ENCODE measurements at places on chromosomes 2 and 18.

- DNase-seq = no peak
Measured at GRCh38 chr2:113104054-113104611, 23.3 kb upstream of the IL1RN start.

- DNase-seq = no peak
Measured at GRCh38 chr18:59140302-59140885, 710 bp downstream of the SEC11C start.

- no peak for DNase-seq
Measured at GRCh38 chr2:240586919-240587800, 626 bp downstream of the CAPN10 start.

- DNase-seq = no peak
Measured at GRCh38 chr18:22493940-22494339, 76.2 kb upstream of the CTAGE1 start.

DNA sequence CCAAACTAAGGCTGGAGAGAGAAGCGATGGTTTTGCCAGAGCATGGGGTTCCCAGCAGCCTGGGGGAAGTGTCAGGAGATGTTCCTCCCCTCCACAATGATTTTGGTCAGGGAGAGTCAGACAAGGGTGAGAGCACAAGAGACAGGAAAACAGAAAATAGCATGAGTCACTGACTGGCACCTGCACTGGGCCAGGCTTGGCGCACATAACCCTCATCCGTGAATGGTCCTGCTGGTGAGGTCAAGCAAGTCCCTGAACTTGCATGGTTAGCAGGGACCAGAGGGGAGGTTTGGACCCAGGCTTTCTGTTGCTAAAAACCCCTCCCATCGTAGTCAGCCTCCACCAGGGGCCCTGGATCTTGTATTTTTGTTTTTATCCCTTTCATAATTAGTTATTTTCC lies 174.5 kb upstream of the MYT1L start:
- DNase-seq = no peak

GRCh38 chr2:74219846-74220486 lies 21.6 kb downstream of the MTHFD2 start:
- DNase-seq = no peak

- DNase-seq = no peak
Measured at GRCh38 chr2:164879901-164880535, 38.4 kb upstream of the COBLL1 start.

- no peak for DNase-seq
Measured at GRCh38 chr2:77169426-77169825, 352.8 kb downstream of the LRRTM4 start.

DNA sequence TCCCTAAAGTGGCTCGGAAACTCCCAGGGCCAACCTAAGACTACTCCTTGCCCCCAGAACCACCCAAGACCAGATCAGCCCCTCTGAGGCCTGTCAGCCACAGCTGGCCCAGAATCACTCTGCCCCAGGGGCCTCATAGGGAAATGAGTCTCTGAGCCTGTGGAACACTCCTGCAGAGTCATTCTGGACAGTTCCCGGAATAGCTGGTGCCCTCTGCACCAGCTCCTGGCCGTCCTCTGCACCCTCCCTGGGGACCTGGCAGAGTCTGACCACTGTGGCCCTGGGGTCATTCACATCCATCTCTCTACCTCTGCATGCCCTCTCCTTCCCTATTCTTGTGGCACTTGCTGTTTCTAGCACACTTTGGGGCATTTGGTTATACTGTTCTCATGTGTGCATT lies 14.6 kb upstream of the TMEM214 start:
- DNase-seq = no peak

- DNase-seq = no peak
Measured at GRCh38 chr2:18464913-18465312, 95.5 kb downstream of the RDH14 start.

GRCh38 chr2:160224507-160224906 lies 24.4 kb upstream of the ITGB6 start:
- DNase-seq = no peak

DNA sequence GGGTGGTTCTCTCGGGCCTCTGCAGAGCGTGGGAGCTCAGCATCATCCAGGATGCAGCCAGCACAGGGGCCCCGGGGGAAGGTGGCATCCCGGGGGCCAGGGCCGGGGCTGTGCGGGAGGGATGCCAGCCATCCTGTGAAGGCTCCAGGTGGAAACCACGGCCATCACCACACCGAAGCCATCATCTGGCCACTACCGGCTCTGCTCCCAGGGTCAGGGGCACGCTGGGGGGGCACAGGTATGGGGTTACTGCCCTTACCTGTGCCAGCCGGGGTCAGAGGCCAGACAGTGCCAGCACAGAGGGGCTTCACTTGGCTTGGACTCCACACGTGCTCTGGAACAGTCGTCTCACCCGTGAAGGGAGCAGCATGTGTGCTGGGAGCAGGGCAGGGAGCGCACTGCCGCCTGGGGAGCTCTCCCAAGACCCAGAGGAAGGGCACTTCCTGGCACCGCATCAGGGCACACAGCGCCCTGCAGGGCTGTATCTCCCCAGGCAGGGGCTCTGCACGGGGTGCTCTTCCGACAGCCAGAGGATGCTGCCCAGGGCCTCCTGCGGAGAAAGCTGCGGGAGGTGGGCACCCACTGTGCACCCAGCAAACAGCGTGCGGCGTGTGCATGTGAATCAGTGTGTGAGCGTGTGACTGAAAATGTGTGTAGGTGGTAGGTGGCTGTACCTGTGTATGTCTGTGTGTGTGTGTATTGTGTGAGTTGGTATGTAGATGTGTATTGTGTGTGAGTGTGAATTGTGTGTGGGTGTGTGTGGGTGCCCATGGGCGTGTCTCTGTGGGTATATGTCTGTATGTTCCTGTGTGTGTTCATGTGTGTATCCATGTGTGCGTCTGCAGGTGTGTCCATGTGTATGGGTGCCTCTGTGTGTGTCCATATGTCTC lies 75.0 kb downstream of the PTGR3 start:
- no peak for DNase-seq

DNA sequence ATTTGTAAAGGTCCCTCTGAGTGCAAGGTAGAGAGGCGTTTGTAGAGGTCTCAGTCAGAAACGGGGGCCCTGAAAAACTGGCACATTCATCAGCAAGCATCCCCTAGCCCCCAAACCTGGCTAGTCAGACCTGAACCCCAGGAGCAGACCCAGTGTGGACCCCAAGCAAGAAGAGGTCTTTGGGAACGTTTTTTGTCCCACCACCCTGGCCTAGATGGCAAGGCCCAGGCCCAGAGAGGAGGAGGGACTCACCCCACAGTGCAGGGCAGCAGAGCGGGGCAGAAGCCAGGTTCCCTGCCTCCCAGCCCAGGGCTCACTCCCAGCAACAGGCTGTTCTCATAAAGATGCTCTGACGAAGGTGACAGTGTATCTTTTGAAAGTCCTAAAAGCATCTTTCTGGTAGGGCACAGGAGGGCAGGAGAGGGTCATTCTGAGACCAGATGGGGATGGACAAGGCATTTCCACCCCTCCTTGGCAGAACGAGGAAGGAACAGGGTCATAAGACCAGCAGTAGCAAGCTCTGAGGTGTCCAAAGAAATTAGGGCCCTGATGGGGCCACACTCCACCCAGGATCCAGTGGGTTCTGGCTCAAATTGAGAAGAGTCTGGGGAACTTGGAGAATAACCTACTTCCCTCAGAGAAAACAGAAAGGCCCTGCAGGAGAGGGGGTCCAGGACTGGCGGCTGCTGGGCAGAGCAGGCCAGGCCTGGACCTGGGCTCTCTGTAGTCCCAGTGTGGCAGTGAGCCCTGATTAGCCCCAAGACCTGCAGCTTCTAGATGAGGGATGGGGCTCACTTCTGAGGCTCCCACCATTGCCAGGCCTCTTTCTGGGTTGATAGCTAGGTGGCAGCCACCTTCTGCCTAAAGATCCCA lies 18.2 kb downstream of the ADRA2B start:
- no peak for DNase-seq

- no peak for DNase-seq
Measured at GRCh38 chr18:73824671-73825070, 323.0 kb downstream of the FBXO15 start.

GRCh38 chr18:44067186-44067585 lies 613.5 kb upstream of the SETBP1 start:
- DNase-seq = no peak

DNA sequence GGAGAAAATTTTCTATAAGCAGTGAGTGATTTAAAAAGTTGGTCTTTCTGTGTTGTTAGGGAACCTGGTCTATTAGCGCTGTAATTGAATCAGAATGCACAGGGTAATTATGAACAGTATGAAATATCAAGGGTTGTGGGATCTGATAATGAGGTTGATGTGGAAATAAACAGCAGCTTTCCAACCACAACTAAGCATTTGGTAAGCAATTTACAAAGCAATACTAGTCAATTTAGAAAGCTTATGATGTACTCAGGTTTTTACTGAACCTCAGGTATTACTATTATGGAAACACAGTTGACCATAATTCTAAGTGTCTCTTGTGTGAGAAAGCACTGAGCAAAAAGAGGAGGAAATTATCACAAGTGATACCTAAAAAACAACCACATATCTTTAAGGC lies 11.0 kb upstream of the SMCHD1 start:
- no peak for DNase-seq

DNA sequence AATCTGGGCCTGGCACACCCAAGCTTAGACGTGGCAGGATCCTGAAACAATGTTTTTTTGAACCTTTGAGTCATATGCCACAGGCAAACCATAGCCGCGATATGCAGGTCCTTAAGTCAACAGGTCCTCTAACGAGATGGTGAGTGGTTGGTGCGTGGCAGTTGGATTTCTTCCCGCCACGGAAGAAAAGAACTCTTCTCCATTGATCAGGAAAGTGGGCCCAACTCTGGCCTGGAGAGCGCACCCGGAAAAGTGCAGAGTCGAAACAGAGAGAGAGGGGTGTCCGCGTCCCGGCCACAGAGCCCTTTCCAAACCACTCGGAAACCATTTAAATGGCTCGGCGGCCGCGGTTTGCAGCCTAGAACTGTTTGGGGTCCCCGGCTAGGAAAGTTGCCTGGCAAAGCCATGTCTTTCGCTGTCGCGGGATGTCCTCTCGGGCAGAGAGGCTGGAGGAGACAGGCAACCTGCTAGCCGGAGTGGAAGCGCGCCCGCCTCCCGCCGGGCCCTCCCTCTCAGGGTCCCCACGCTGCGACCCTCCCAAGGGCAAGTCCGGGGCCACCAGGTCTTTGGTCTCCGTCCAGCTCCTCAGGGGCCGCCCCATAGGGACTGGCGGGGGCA lies 777 bp downstream of the GALNT3 start:
- no peak for DNase-seq

DNA sequence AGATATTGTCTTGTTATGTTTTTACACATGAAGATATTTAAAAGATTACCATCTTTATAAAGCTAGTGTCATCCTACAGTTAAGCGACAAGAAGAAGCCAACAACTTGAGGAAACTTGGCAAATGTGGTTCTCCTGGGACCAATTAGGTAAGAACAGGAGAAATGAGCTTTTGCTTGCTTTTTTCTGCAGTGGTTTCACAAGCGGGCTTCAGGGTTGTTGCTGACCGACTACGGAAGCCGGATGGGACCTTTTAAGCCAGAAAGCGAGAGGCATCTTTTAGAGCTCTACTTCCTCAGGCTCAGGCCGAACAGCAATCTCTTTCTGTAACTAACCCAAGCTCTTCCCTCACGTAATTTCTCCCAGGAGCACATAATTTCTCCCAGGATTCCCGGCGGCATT lies 256.5 kb downstream of the CNTNAP5 start:
- no peak for DNase-seq

GRCh38 chr2:136378712-136379595 lies 261.0 kb upstream of the CXCR4 start:
- DNase-seq = no peak

GRCh38 chr2:126858436-126858835 lies 40.3 kb upstream of the TEX51 start:
- DNase-seq = no peak

DNA sequence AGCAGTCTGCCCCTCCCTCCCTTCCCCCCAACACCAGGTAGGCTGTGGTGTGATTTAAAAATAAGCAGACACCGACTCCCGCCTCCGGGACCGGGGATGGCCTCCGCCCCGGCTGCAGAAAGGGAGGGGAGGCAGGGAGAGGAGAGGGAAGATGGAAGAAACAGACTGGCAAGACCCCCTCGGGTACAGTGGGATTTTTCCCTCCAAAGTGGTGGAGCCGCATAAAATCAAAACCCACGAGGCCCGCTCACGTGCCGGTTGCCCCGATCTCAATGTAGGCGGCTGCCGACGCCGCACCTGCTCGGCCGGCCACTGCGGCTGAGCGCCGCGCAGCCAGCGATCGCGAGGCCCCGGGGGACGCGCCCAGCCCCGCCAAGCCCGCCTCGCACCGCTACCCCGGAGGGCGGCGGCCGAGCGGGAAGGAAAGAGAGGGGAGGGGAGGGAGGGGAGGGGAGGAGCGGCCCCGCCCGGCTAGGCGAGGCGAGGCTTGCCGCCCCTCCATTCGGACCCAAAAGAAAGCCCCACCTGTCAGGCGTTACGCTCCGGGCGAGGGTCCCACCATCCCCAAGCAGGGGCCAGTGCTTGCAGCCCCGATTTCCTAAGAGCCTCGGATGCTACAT lies 811 bp downstream of the ADD2 start:
- DNase-seq = no peak

DNA sequence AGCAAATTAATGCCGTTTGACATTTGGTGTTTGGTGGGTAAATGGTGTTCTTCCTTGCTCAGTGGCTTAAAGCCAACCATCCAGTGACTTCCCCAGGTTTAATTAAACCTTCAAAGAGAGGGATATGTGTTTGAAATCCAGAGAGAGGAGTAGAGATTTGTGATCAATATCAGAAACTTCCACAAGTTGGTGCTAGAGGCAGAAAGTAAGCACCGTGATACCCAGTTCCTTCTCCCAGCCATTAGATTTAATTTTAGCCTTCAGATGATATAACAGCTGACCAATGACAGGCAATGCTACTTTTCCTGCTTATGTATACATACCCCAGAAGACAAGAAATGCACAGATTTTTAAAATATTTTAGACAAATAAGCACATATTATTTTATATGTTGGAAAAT lies 398.5 kb downstream of the CDH2 start:
- DNase-seq = no peak

DNA sequence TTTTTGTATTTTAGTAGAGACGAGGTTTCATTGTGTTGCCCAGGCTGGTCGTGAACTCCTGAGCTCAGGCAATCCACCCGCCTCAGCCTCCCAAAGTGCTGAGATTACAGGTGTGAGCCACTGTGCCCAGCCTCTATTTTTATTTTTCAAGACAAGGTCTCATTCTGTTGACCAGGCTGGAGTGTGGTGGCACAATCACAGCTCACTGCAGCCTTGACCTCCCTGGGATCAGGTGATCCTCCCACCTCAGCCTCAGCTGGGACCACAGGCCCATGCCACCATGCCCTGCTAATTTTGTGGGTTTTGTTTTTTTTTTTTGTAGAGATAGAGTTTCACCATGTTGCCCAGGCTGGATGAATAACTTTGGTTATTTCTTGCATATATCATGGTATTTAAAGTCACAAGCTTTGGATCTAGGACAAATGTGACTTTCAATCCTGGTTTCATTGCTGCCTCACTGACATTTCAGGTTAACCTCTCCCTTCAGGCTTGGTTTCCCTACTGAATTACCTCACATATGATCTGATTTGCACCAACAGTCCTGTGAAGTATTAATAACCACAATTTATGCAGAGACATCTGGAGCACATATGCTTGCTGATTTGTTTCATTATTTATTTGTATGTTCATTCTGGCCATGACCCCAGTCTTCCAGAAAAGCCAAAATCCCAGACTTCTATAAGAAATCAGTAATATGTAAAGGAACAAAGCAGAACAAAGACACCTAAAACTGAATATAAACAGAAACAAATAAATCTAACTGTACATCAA lies 17.5 kb upstream of the RAB31 start:
- no peak for DNase-seq

- no peak for DNase-seq
Measured at GRCh38 chr18:11654736-11655605, 34.1 kb upstream of the GNAL start.

GRCh38 chr2:46557788-46558187 lies 78.4 kb downstream of the TMEM247 start:
- no peak for DNase-seq

Data from NCI-H2081 treated with DMSO at 0.1 percent for 48 hours (cell line).